ENCODE measurements at places on chromosomes 3 and 15. TPM values are rescaled to one million over a fixed set of nuclear protein-coding genes. Genes with fewer than 3 reads are reported as not detected.

Gene GLDN
- not detected for total RNA-seq

Gene EIF4E3
- 63.6 TPM for total RNA-seq

Gene SCN11A
- 0.08 TPM for total RNA-seq

Gene SAMMSON
- not detected for total RNA-seq

Gene PAK6
- 0.91 TPM for total RNA-seq

Gene VEPH1
- not detected for total RNA-seq

Gene SLC24A1
- total RNA-seq = 4.9 TPM

Gene DGKG
- total RNA-seq = 0.19 TPM

Gene CADM2
- 0.62 TPM for total RNA-seq

Gene RTP1
- total RNA-seq = not detected

Gene DNAJC17
- total RNA-seq = 45.6 TPM

Gene CDC25A
- total RNA-seq = 14.7 TPM

Gene GCNT3
- total RNA-seq = not detected

Gene ACOX2
- total RNA-seq = not detected

Gene ZBBX
- total RNA-seq = not detected

Gene KCNH8
- total RNA-seq = not detected

Gene PLA1A
- 0.19 TPM for total RNA-seq

Gene TTLL13
- 0.47 TPM for total RNA-seq

Gene POLQ
- 25.9 TPM for total RNA-seq

Gene EPB42
- total RNA-seq = not detected

Gene GOLGA8Q
- 13.1 TPM for total RNA-seq

Gene SMAD6
- 0.94 TPM for total RNA-seq

Gene KBTBD13
- total RNA-seq = not detected

Gene CDHR4
- total RNA-seq = not detected

Gene CPLX3
- total RNA-seq = 0.17 TPM

Gene SYNM
- total RNA-seq = 4.5 TPM

Gene RAP2B
- total RNA-seq = 20.7 TPM

Gene CPN2
- total RNA-seq = not detected

Gene GHSR
- total RNA-seq = not detected

Gene TRPM1
- total RNA-seq = not detected

Gene CYP1A2
- not detected for total RNA-seq

Gene GRIP2
- total RNA-seq = not detected

Gene SERPINI1
- total RNA-seq = 2.4 TPM

Gene FHIT
- 3.7 TPM for total RNA-seq

Gene DNASE1L3
- total RNA-seq = not detected

Gene ZNF770
- total RNA-seq = 43.3 TPM

Gene MAPKBP1
- 32.0 TPM for total RNA-seq

Gene TEX9
- 1.3 TPM for total RNA-seq

Gene AADAC
- total RNA-seq = not detected

Gene ATP8B4
- total RNA-seq = 30.3 TPM

Gene CYP1A1
- 12.4 TPM for total RNA-seq

Gene ITIH1
- not detected for total RNA-seq

Gene ADGRG7
- total RNA-seq = not detected

Gene LRRK1
- 0.48 TPM for total RNA-seq

Gene GOLGA8R
- total RNA-seq = 35.4 TPM

Gene TMEM212
- not detected for total RNA-seq

Gene FGF12
- total RNA-seq = not detected

All from activated naive CD8-positive, alpha-beta T cell treated with anti-CD3 and anti-CD28 coated beads, Interleukin-2, amount 10 ng/mL, durations not matched to agents 7 days and 5 days (primary cell).